ENCODE measurements at places on chromosomes 1 and 21.

- no peak for DNase-seq
Observed at GRCh38 chr1:63198871-63199394, 123.4 kb upstream of the FOXD3 start.

- no peak for DNase-seq
Observed at GRCh38 chr1:41158147-41158875, 83.8 kb downstream of the SCMH1 start.

- no peak for DNase-seq
Observed at GRCh38 chr1:85849660-85850059, 141.4 kb upstream of the ZNHIT6 start.

DNA sequence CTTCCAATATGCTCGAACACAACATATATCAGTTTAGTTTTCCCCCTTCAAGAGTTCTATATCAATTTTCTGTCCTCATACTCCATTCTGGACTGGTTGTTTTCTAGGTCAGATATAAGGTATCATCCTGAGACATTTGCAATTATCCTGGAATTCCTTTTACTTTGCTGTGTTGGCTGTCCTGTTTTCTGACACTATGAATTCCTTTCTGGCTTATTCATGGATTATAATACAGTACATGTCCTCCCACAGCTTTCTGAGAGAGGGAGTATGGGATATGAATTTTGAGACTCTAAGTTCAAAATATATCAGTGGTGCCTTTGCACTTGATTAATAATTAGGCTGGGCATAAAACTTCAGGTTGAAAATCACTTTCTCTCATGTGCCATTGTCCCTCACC, 11.9 kb downstream of the PHTF1 start:
- no peak for DNase-seq

DNA sequence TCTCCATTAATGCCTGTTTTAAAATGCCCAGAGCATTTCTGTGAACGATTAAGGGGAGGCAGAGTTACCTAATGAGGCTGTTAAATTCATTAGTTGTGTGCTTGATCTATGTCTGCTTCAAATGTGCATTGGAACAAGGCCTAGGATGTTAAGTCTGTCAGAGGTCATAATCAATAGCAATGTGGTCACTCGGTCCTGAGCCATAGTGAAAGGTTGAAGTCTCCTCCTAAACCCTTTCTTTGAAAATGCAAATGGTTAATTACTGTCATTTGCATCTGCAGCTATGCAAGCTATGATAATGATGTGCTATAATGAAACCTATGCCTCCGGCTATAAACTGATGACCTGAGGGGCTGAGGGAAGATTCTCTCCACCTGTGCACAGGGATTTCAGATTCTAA, 114.2 kb upstream of the NR5A2 start:
- DNase-seq: no peak

DNA sequence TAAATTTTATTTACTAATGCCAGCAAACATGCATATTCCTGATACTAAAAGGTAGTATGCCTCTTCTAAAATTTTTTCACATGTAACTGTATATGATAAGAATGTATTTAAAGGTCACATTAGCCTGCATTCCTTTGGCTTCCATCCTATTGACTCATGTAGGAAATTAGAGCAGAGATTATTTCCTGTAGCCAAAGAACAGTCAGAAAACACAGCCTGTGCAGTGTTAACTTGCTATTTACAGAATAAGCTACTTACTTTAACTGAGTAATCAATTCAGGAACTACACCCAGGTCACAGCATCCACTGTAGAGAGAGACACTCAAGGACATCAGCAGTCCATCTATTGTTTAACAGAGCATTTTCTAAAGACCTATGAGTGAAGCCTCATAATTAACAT, 154.5 kb upstream of the ADGRL4 start:
- no peak for DNase-seq

- DNase-seq: no peak
Observed at GRCh38 chr1:119160866-119161265, 20.4 kb upstream of the WARS2 start.

GRCh38 chr1:27147842-27148518, 6.9 kb downstream of the SLC9A1 start:
- no peak for DNase-seq
